ENCODE measurements at places on chromosomes 12 and 14.
A peak's percentile ranks its signal among the peaks of the same experiment; 100 is the strongest.

- no peak for DNase-seq
These were observed 24.8 kb downstream of the FOS start for GRCh38 chr14:75303381-75303789.

DNA sequence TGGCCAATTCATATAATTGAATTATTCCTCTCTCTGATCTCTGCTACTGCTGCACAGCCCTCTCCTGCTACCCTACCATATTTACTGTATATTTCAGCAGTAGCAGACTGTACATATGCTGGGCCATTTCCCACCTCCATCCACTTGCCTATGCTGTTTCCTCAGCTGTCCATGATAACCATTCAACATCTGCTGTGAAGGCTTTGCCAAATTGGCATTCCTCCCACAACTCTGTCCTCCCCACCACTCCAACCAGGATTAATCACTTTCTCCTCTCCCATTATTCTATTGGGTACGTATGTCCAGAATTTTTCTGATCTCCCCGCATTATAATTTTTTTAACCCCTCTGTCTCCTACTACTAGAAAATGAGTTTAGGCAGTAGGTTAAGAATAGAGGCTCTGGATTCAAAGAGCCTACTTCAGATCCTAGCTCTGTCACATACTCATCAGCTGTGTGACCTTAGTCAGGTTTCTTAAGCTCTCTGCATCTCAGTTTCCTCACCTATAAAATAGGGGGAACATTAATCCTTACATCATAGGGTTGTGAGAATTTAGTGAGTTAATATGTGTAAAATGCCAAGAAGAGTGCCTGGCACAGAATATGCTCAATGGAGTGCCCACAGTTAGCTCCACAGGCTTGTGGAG lies 123.3 kb downstream of the KICS2 start:
- no peak for DNase-seq

DNA sequence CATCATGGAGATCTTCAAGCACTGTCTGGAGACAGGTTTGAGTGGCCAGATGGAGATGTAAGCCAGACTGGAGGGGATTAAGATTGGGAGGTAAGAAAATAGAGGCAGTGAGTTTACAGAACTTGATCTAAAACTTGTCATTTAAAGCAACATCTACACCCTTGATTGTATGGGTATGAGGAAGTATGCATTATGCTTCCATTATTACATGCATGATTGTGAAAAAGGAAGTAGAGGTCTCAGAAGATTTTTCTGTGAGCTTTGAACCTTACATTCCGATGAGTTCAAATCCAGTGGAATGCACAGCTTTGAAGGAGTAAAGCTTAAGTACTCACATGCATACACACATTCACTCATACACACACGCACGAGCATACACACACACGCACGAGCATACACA lies 550.8 kb downstream of the MED13L start:
- no peak for DNase-seq

DNA sequence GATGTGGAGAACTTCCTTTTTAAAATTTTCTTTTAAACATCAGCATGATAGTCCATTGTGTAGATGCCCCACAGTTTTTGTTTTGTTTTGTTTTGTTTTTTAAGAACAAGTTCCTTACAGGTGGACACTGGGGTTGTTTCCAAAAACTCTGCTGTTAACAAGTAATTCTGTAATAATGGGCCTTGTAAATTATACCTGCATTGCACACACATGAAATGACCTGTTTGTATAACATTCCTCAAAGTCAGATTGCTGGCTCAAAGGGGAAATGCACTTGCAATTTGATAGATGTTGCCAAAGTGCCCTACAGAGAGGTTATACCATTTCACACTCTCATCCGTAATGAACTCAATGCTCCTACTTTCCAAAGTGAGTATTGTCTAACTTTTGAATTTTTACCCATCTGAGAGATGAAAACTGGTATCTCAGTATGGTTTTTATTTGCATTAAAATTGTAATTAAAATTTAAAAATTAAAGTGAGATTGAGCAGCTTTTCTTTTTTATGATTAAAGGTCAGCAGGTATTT lies 89.2 kb downstream of the SPPL3 start:
- no peak for DNase-seq

- DNase-seq, result no peak
These were observed 824 bp upstream of the TARBP2 start for GRCh38 chr12:53500142-53500775.

- no peak for DNase-seq
These were observed 5.5 kb upstream of the SCARB1 start for GRCh38 chr12:124869059-124869665.

- DNase-seq, result no peak
These were observed 141.8 kb downstream of the ZFP36L1 start for GRCh38 chr14:68651075-68651474.

DNA sequence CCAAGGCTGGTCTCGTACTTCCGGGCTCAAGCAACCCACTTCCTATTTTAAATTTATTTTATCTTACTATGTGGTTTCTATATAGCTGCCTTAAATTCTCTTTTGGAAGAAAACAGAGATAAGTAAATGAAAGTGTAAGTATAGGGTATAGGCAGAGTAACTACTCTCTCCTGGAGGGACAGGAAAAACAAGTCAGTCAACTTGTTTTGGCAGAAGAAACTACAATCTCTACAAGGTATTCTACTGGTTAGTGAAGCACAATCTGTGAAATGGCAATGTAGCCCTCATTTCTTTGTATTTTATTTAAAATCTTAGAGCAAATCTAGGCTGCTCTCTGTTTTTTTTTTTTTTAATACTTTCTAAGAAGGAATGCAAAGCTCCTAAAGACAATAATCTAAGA lies 55.4 kb downstream of the UBR7 start:
- DNase-seq, result no peak

DNA sequence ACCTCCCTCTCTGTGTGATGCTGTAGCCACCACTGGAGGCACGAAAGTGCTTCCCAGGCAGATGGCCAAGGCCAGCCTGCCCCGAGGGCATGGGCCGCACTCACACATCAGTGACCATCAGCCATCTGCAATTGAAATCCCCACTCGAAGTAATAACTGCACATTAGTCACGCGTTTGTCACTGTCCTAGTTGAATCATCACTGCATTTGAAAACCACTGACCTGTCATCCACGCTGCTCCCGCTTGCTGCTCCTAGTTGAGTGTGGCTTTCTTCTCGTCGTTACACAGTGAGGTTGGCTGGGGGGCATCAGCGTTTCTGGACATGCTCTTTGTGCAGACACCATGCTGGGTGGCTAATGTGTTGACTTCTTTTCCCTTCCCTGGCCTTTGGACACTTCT lies 176.1 kb downstream of the ADGRD1 start:
- DNase-seq, result no peak

DNA sequence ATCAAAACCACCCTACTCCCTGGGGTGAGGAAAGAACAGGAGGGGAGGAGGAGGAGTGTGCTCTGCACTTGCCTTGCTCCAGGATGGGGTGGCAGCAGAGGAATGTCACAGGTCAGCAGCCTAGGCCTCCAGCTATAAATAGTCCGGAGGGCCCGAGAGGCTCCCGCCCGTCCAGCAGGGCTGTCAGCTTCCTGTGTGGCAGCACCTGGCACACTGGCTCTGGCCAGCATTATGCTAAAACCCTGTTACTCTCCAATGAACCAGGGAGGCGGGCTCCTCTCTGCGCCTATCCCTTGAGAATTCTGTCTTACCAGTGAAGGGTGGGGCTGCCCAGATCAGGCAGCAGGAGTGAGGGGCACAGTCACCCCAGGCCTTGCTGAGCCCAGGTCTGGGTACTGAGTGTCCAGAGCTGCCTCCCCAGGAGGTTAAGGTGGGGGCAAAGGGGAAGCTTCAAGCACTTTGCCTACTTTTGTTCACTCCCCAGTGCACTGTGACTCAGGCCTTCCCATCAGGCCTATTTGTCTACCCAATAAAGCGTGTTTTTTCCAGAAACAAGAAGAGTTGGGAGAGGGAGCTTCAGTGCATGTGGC lies 1.2 kb upstream of the COX14 start:
- DNase-seq, result no peak

GRCh38 chr12:49909356-49909755 lies 5.7 kb upstream of the FAIM2 start:
- DNase-seq, result no peak

GRCh38 chr12:20097626-20098025 lies 270.7 kb upstream of the PDE3A start:
- no peak for DNase-seq

GRCh38 chr12:92123780-92124688 lies 21.6 kb downstream of the BTG1 start:
- DNase-seq, result no peak

DNA sequence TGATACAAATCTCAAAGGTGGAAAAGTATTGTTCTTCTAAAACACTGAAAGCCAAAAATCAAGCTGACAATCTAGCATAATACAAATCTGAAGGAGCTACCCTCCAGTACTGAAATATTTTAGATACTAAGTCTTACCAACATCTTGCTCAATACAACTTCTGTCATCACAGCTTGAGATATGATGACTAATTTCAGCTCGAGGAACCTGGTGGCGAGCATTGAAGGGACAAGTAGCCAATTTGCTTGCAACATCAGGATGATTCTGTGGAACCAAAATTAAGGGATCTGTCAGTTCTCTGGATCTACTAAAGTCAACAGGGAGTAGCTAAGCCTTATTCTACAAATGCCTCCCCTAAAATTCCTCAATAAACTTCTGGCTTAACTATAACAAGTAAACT lies 10.4 kb downstream of the GTSF1 start:
- DNase-seq, result no peak

DNA sequence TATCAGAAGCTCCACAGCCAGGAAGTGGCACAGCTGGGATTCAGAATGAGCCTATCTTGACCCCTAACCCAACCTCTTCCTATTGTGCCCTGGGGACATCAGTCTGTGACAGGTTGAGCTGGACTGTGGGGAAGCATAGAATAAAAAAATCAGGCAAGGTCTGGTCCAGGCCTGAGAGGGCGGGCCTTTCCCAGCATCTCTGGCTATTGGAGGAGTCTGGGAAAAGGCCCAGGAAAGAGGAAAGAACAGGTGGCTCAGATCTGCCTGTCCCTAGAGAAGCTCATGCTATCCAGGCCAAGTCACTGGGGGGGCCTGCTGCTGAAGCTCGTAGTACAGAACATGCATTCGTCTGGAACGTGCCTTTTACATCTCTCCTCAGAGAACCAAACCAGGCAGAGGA lies 100.5 kb downstream of the PPM1H start:
- no peak for DNase-seq

DNA sequence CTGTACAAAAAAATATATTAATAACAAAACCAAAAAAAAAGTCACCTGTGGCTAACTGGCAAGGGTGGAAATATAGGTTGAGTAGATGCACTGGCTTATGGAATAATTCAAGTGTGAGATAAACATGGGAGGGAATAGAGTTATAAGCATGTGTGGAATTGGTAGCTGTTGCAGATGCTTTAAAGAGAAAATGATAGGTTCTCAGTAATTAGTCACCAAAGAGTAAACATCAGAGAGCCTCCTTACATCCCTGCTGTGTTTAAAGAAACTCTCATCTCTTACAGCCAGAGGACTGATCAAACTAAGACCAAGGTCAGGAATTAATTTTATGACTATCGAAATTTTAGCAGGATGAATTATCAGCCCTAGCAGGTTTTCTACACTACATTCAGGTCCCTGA lies 70.5 kb downstream of the EGLN3 start:
- DNase-seq, result no peak

- DNase-seq, result no peak
These were observed 4.6 kb downstream of the KIF5A start for GRCh38 chr12:57554453-57554852.

DNA sequence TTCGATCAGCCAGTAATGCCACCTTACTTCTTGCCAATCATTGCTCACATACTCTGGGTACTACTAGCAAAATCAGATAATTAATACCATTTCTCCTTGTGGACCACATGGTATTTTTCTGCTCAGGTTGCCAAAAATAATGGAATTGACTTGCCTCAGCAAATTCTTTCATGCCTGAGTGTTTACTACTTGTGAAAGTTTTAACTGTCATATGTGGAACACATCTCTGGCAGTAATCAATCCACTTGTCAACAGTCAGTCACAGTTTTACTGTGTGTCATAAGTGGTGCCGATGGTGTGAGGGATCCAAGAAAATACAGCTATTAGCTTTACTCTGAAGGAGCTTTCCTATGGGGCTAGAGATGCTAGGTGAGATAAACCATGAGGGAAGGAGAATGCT lies 55.3 kb upstream of the ATF1 start:
- no peak for DNase-seq

DNA sequence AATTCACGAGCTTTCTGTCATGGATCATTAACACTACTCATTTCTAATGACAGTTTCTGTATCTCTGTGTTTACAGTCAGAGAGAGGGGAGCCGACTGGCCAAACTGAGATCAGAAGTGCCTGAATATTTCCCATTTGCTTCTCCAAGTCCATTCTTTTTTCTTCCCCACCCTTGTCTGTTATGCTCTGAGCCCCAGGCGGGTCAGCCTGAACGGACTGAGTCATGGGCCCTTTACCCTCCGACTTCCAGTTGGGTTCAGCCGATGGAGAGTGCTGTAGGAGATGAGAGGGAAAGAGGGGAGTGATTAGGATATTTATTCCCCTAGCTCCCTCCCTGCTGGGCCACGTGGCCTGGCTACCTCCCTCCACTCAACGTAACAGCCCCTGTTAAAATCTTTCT lies 104.7 kb downstream of the PAH start:
- no peak for DNase-seq

- no peak for DNase-seq
These were observed 42.1 kb downstream of the FLRT2 start for GRCh38 chr14:85572011-85572410.

- DNase-seq, result no peak
These were observed 87.6 kb upstream of the NOVA1 start for GRCh38 chr14:26685401-26685800.

DNA sequence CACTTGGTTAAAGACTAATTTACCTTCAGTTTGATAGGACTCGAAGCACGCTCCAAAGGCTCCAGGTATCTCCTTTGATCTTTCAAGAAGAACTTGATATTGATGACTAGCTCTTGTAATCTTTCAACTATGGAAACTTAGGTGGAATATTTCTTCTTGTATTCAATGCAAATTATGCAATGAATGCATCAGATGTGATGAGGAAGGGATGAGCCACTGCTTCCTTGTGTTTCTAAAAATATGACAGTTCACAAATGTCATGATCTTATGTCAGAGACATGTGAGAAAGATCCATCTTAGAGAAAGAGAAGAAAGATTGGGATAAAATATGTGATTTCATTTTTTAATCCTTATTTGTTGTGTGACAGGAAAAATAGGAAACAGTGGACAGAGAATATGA lies 9.9 kb downstream of the RNASE9 start:
- DNase-seq, result no peak

- DNase-seq, result peak; percentile 11
These were observed 329.3 kb upstream of the OR4E1 start for GRCh38 chr14:22002860-22003284.

DNA sequence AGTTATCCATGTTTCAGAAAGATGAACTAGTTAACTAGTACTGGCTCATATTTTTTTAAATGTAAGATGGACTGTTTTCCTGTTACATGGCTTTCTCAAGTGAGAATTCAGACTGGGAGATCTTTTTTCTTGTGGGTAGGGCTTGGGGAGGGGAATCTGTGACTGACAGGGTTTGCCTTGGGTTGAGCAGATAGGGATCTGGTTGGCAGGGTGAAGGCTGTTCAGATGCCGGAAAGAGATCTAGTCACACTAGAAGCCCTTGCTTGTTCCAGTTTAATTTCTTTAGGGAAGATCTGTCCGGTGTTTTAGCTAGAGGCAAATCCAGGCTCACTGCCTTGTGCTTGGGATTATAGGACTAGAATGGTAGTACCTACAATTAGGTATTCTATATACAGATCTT lies 63.2 kb downstream of the FBXO33 start:
- DNase-seq, result no peak

GRCh38 chr12:24550609-24551008 lies 398.3 kb downstream of the BCAT1 start:
- DNase-seq, result no peak

Data from stimulated activated CD8-positive, alpha-beta memory T cell treated with anti-CD3 and anti-CD28 coated beads, Interleukin-4, amount 100 ng/mL, for 1 hour (primary cell).